Bronchus fibroblast of lung (primary cell): ENCODE measurements at places on chromosomes 3 and 15. TPM values are rescaled to one million over a fixed set of nuclear protein-coding genes. Genes with fewer than 3 reads are reported as not detected.

Gene MORC1
- not detected in 2 replicates for total RNA-seq

Gene CDCP1
- total RNA-seq = 22.1 and 23.2 TPM in 2 replicates

Gene IGDCC3
- under 0.01 TPM in 1 of 2 replicates, not detected in the other for total RNA-seq

Gene ALDH1A2
- 0.30 and 0.84 TPM in 2 replicates for total RNA-seq

Gene ZIC1
- total RNA-seq = under 0.01 TPM in 1 of 2 replicates, not detected in the other

Gene FBXW12
- not detected in 2 replicates for total RNA-seq

Gene TMEM207
- not detected in 2 replicates for total RNA-seq

Gene NMNAT3
- 0.84 and 1.8 TPM in 2 replicates for total RNA-seq

Gene SLC7A14
- total RNA-seq = 0.30 and 0.34 TPM in 2 replicates

Gene COPB2
- 156 and 169 TPM in 2 replicates for total RNA-seq

Gene SH3GL3
- not detected in 2 replicates for total RNA-seq

Gene USP4
- total RNA-seq = 7.6 and 7.7 TPM in 2 replicates

Gene BUB1B
- 34.8 and 35.5 TPM in 2 replicates for total RNA-seq

Gene GOLGA8M
- total RNA-seq = not detected in 2 replicates

Gene HRG
- not detected in 2 replicates for total RNA-seq

Gene PYGO1
- total RNA-seq = 3.0 and 5.9 TPM in 2 replicates

Gene ARGFX
- total RNA-seq = not detected in 2 replicates

Gene RETNLB
- not detected in 2 replicates for total RNA-seq

Gene AGTR1
- total RNA-seq = 2.7 and 2.8 TPM in 2 replicates

Gene CLDN16
- not detected in 2 replicates for total RNA-seq
